Activated T-helper 9 cell treated with anti-CD3 and anti-CD28 coated beads, Interleukin-2, amount 50 U/mL, for 16 hours (primary cell): ENCODE measurements at places on chromosomes 2 and 18.

GRCh38 chr2:23322567-23323197 lies 62.3 kb upstream of the KLHL29 start:
- DNase-seq = no peak

DNA sequence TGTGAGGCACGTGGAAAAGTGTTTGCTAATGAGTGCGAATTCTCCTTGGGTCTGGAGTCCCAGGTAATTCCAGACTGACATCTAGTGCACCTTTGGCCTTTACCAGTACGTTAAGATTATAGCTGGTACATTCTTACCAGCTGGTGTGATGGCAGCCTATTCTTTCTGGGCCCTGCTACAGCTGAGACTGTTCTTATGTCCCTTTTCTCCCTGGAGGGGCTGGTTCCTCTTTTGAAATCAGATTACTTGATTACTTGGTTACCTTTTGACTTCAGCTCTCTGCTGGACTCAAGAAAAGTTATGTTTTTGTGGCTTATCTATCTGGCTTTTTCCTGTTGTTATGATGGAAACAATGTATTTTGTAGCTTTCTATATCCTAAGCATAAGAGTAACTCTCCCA lies 14.5 kb downstream of the CABYR start:
- DNase-seq = no peak

DNA sequence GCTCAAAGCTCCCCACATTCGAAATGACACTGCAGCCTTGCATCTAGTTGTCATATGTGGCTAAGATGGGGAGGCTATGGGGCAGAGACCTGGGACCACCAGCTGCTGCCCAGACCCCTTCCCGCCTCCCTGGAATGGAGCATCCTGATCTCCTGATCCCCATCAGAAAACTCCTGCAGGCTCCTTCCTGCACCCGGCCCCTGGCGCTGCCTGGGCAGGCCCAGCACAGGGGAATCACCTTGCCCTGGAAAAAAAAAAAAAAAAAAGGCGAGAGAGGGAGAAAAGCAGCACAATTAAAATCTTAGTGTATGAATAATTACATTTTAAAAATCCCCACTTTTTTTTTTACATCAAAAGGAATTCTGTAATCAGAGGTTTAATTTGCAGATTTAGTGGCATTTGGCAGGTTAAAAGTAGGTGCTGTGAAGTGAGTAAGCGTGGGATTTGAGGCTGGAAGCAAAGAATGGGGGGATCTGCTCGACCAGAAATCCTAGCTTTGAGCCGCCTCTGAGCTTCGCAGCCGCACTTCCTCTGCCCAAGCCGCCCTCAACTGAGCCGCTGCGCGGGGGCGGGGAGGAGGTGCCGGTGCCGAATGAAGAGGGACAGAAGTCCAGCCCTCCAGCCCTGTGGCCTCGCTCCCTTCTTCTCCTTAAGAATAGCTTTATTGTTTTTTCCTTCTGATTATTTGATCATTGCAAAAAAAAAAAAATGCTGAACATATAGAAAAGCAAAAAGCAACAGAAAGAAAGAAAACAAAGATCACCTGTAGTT lies 30.0 kb downstream of the THNSL2 start:
- DNase-seq = no peak

DNA sequence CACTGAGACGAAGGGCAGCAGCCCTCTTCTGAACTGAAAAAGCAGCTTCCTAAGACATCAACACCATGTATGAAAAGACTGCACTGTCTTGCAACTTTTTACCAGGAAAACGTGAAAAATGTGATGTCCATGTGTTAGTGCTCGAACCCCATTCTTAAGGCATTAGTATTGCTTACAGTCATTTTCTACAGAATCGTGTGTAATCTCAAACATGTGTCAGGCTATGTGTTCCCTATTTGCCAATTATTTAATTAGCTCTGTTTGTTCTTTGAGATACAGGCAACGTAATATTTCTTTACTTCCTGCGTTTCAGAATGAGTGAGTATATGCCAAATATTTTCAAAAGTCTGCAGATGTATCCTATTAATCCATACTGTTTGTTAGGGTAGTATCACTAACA lies 307.7 kb upstream of the CCDC68 start:
- DNase-seq = no peak

- DNase-seq = no peak
These were observed 542.1 kb upstream of the SPHKAP start for GRCh38 chr2:228723599-228723998.

DNA sequence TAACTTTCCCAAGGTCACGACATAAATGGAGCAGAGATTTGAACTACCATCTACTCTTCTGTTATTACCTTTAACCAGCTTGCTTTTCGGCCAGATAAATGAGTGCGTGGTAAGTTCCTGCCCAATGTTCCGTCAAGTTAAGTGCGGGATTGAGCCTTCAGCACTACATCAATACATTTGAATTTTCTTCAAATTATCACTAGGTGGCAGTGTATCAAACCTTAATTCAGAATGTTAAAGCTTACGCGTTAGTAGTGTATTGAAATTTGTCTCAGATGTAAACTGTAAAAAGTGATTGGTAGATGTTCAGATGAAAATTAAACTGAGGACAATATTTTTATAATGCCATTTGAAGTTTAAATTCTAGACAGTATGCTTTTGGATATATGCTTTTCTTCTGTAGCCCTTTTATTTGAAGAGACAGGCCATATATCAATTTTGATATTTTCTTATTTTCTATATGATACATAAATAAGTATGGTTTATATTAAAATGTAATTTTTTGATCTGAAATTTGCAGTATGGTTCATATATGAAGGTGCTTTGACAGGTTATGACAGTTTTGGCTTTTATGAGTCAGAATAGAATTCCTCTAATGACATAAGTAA lies 681.3 kb downstream of the ADCYAP1 start:
- no peak for DNase-seq
